ENCODE measurements at places on chromosomes 13 and 19. TPM values are rescaled to one million over a fixed set of nuclear protein-coding genes. Genes with fewer than 3 reads are reported as not detected.

Gene FCAR
- 2.8 TPM for total RNA-seq

DNA sequence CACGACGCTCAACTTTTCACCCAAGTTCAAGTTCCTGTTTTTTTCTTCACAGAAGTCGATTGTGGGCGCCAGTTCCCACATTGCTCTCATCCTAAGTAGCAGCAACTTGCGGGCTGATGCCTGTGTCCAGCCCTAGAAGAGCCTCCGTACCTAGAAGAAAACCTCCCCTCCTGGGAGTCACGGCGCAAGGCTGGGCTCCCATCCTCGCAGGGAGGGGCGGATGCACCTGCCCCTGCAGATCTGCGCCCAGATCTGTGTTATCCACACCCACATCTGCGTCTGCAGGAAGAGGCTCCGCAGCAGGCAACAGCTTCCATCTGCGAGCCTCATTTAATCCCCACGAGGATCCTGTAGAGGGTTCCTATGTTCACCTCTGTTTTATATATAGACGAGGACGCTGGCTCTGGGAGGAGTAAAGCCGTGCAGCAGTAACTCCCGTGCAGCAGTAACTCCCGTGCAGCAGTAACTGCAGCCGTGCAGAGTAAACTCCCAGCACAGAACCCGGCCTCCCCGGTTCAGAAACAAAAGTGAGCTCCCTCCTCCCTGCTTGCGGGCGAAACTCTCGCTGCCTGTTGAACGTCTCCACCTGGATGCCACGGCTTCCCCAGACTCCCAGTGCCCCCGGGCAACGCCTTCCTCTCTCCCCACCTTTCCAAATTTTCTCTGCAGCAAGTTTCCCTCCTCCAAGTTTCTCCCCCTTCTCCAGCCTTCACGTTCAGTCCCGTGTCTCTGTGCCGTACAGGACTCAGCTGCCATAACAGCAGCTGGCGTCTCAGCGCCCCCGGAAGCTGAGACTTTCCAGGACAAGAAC is 23.5 kb upstream of the LAIR1 start:
- no peak overlapping the region for H3K27ac ChIP-seq
- no peak overlapping the region for H3K4me3 ChIP-seq
- H3K36me3 ChIP-seq: no peaks in the 10 kb centered on the region
- no peaks in the 10 kb centered on the region for H3K27me3 ChIP-seq
- H3K4me1 ChIP-seq: no peaks in the 10 kb centered on the region

GRCh38 chr13:25192936-25193335 is 20.8 kb upstream of the AMER2 start:
- no peak overlapping the region for H3K4me3 ChIP-seq
- no peaks in the 10 kb centered on the region for H3K36me3 ChIP-seq
- no peak for DNase-seq
- no peaks in the 10 kb centered on the region for H3K27me3 ChIP-seq

- no peak overlapping the region for H3K27ac ChIP-seq
- H3K27me3 ChIP-seq: no peaks in the 10 kb centered on the region
- no peak overlapping the region for H3K4me3 ChIP-seq
- no peak for DNase-seq
Measured at GRCh38 chr19:46069806-46070341, 29.1 kb upstream of the IGFL4 start.

DNA sequence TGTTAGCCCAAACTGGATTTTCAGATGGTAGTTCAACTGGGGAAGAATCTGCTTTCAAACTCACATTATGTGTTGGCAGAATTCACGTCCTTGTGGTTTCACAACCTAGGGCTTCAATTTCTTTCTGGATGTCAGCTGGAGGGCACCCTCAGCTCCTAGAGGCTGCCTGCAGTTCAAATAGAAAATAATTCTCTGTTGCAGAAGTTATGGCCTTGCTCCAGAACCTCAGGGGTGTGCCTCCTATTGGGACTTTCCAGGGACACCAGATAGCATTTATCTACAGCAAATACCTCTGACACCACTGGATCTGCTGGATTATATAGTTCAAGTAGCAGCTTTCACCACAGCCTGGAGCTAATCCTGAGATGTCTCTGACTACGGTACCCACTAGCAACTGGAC is 11.8 kb upstream of the RB1 start:
- H3K27ac ChIP-seq: no peak overlapping the region
- H3K4me3 ChIP-seq: no peak overlapping the region
- DNase-seq: no peak

Gene COX7A1
- total RNA-seq: 39.9 TPM

Gene NLRP4
- total RNA-seq: not detected

DNA sequence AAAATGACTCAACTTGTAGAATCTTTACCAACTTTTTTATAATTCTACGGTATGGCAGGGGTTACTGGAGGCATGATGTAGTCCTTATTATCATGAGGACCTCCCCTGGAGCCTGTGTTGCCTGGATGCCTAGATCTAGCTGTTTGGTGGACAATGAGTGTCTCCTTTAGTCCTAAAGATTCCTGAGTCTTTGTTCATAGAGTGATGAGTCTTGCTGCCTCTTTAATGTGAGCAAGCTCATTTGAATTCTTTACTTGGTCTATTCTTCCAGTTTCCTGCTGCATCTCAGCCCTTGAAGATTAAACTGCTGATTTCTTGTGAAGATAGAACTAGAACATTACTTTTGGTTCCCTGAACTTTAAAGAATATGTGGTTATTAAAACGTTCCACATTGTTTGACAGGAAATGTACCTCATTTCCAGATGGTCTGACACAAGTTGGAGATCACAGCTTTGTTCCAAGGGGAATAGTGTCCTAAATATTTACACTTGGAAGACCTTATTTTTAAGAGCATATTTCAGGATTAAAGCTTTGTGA is 51.9 kb downstream of the SLAIN1 start:
- H3K4me3 ChIP-seq: no peak overlapping the region
- H3K4me1 ChIP-seq: no peaks in the 10 kb centered on the region
- DNase-seq: no peak

Gene CACNG6
- not detected for total RNA-seq

Gene ZNF845
- 5.1 TPM for total RNA-seq

DNA sequence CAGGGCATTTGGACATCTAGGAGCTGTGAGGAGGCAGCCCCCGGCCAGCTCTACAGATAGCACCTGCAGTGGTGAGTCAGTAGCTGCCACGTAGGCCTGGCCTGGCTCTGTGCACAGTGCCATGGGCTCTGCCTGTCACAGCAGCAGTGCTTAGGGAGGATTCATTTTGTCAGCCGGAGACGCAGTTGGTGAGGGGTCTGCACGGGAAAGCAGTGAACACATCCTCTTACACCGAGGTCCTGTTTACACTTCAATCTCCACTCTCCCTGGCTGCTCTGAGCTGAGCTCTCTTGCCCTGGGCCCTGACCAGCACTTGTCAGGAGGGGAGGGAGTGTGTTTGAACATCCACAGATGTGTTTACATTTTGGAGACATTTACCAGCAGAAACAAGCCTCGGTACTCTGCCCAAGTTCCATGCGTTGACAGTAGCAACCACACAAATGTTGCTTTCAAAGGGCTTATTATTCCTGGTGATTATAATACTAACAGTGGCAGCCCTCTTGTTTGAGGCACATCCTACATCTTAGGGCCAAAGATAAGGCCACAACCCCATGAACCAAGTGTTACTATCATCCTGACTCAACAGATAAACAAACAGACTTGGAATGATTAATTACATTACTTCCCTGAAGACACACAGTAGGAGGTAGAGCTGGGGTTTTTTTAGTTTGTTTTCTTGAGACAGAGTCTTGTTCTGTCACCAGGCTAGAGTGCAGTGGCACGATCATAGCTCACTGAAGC is 148.9 kb downstream of the USP12 start:
- DNase-seq: no peak
- no peaks in the 10 kb centered on the region for H3K27me3 ChIP-seq
- no peak overlapping the region for H3K27ac ChIP-seq
- no peaks in the 10 kb centered on the region for H3K36me3 ChIP-seq
- peaks cover 4% of the 10 kb centered on the region for H3K4me1 ChIP-seq

Gene HNRNPA1L2
- 2.3 TPM for total RNA-seq

GRCh38 chr13:103961129-103961528 is 894.9 kb upstream of the SLC10A2 start:
- DNase-seq: no peak
- H3K4me1 ChIP-seq: no peaks in the 10 kb centered on the region
- no peaks in the 10 kb centered on the region for H3K36me3 ChIP-seq
- no peak overlapping the region for H3K27ac ChIP-seq

DNA sequence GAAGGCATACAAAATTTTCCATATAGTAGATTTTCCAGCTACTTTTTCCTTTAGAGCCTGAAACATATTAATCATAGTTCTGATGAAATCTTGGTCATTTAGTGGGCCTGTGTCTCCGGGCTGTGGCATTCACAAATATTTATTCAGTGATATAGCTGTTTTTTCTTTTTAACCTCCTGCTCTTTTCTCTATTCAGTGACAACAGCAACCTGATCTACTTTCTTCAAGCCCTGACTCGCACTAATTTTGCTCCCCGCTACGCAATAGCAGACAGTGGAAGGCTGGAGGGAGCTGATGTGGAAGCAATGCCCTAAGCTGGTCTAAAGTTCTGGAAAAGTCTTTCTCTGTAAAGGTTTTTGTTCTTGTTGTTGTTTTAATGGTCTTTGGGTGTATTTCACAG is 289.7 kb downstream of the SLITRK6 start:
- H3K4me3 ChIP-seq: no peak overlapping the region
- no peaks in the 10 kb centered on the region for H3K4me1 ChIP-seq
- no peak overlapping the region for H3K27ac ChIP-seq
- H3K27me3 ChIP-seq: no peaks in the 10 kb centered on the region

Gene DIAPH3
- not detected for total RNA-seq

DNA sequence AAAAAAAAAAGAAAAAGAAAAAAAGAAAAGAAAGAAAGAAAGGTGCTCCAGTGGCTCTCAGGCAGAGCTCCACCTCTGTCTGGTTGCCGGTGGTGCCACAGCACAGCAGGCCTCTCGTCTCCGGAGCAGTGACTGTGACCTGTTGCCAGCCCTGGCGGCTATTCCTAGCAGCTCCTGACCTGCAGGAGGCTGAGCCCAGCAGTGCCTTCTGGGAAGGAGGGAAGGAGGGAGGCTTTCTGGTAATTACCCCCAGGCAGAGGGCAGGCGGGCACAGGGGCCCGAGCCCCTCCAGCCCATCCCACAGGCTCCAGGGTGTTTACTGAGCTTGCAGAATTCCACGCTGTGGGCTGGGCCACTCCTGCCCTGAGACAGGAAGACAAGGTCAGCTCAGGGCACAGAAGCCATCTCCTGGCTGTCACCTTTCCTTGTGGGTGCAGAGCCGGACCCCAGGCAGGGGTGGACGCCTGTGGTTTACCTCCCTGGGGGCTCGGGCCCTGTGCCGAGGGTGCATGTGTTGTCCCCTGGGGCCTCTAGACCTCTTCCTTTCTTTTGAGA is 77.9 kb downstream of the GNG7 start:
- no peaks in the 10 kb centered on the region for H3K27me3 ChIP-seq
- no peaks in the 10 kb centered on the region for H3K4me1 ChIP-seq
- no peak for DNase-seq
- no peaks in the 10 kb centered on the region for H3K36me3 ChIP-seq

Gene CCDC70
- not detected for total RNA-seq

Gene C19orf81
- total RNA-seq: 12.6 TPM

GRCh38 chr13:114009590-114010400 is 35.9 kb upstream of the C13orf46 start:
- H3K4me1 ChIP-seq: no peaks in the 10 kb centered on the region
- DNase-seq: no peak
- H3K36me3 ChIP-seq: no peaks in the 10 kb centered on the region
- H3K4me3 ChIP-seq: no peak overlapping the region

Gene CA11
- total RNA-seq: 16.1 TPM

All from ovary (tissue), 10 donors.